ENCODE measurements at places on chromosomes 5 and 9.
A peak's percentile ranks its signal among the peaks of the same experiment; 100 is the strongest.

GRCh38 chr9:116749176-116749575 lies 62.1 kb downstream of the TRIM32 start:
- no peak for DNase-seq

- no peak for DNase-seq
Observed at GRCh38 chr9:137783521-137783920, 94.1 kb upstream of the CACNA1B start.

GRCh38 chr5:122156724-122157325 lies 27.5 kb downstream of the ZNF474 start:
- no peak for DNase-seq

DNA sequence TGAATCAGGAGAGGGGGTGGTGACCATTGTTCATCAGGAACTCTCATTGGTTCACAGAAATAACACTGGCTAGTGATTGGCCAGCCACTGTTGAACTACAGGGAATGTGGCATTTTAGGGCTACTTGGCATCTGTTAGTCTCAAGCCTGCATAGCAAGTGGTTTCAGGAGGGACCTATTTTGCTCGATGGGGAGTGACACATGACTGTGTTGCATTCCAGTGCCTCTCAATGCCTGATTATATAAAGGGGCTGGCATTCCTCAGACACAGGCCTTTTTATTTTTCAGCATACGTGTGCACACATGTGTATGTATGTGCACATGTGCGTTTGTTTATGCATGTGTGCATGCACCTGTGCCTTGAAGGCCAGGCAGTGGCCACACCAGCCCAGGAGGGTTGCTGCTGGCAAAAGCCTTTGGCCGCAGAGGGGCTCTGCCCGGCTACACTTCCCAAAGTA lies 23.2 kb downstream of the FGD3 start:
- no peak for DNase-seq

DNA sequence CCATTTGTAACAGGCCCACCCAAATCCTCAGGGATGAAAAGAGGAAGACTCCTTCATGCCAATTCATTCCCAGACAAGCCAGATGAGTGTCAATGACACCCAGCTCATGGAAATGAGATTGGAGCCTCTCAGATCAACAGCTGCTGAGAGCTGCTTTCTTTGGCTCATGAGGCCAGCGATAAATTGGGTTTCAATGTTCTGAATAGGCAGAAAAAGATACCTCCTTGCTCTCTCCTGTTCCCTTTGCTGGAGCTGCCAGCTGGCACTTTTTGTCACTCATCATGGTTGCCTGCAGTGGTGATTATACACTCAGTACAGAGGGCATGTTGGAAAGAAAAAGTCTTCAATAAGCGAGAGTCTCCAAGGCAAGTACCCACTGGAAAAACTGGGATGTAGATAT lies 47.1 kb downstream of the SH3RF2 start:
- DNase-seq: peak; percentile 12

GRCh38 chr9:99855467-99856176 lies 33.9 kb downstream of the NR4A3 start:
- no peak for DNase-seq

DNA sequence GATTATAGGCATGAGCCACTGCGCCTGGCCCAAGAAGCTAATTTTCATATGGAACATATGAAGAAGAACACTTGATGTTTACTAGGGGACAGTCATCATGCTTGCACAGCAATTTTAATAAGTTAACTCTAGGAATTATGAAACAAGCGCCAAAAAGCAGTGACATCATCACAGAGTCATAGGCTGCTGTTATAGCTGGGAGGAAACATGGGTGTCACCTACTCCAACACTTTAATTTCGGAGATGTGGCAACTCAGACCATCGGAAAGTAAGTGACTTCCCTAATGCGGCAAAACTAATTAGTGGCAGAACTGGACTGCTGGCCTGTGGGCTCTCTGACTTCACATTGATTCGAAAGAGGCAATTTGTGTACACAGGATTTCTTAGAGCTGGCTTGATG lies 38.1 kb upstream of the EQTN start:
- DNase-seq: no peak

DNA sequence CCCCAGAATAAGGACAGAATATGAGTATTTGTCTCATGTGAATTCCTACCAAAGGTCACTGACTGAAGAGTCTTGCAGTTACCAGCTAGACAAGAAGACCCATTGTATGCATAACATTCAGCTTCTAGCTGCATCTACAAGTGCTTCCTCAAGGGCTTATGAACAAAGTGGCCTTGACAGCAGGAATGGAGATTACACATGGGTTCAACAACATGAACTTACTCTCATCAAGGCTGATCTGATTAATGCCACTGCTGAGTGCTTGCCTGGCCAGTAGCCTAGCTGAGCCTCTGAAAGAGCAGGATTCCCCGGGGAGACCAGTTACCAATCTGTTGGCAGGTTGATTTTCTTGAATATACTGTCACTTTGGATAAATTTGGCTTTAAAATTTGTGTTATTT lies 76.7 kb upstream of the CHD1 start:
- no peak for DNase-seq

DNA sequence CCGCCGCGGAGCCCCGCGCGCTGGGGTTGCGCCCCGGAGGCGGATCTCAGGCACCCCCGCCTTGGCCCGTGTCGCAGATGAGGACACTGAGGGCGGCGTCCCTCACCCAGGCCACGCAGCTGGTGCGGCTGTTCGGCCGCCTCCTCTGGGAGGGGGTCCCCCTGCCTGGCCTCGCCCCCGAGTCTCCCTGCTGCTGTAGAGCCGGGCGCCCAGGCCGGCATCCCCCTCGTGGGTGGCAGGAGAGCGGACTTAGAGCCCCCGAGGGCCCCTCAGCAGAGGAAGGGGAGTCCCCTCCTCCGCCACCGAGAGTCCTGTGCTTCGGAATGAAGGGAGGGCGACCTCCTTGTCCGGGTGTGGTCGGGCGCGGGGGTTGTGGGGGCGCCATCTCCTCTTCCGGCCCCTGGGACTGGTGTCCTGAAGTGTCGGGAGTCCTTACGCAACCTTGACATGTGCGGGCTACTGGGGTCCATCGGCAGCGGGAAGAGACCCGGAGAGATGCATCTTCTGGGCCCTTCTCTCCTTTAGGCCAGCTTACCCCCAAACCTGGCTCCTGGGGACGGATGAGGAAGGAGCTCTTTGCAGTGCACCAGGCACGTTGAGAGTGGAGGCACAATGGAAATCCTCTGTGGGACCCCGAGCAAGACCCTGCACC lies 11.7 kb upstream of the EXOSC2 start:
- DNase-seq: no peak

- no peak for DNase-seq
Observed at GRCh38 chr5:61837788-61838187, 468.2 kb upstream of the KIF2A start.

DNA sequence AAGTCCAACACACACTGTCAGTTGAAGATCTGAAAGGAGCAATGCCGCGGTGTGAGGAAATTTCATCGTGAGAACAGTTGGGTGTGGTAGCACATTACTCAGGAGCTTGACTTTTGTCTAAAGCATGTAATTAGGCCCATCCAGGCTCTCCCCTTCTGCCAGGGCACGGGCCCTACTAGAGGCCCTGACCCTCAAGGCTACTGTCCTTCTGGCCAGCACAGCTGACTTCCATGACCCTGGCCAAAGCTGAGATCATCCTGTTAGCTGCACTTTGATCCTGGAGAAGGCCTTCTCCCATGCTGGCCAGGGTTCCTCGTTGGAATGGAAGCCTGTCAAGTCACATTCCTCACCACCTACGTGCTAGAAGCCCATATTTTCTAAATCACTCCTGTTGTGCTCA lies 77.8 kb upstream of the SLC1A3 start:
- DNase-seq: no peak

- DNase-seq: no peak
Observed at GRCh38 chr9:135320943-135321342, 158.6 kb upstream of the PPP1R26 start.

DNA sequence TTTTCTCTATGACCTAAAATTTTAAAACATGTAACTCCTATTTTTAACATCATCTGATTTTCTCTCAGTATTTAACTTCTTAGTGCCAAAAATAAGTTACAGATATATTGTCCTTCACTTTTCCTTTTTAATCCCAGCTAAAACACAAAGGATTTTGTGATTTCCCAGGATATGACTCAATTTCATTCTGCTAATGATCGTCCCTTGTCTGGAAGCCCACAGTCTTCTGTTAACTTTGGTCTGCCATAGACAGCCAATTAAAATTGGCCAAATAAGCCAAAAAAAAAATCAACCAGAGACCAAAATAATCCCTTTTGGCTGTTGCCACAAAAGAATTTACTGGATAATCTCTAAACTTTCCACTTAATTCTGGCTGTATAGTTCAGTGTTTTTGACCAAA lies 124.5 kb upstream of the FST start:
- no peak for DNase-seq

GRCh38 chr5:119313197-119313596 lies 42.6 kb upstream of the TNFAIP8 start:
- no peak for DNase-seq

GRCh38 chr5:173926359-173926758 lies 38.2 kb downstream of the CPEB4 start:
- no peak for DNase-seq

DNA sequence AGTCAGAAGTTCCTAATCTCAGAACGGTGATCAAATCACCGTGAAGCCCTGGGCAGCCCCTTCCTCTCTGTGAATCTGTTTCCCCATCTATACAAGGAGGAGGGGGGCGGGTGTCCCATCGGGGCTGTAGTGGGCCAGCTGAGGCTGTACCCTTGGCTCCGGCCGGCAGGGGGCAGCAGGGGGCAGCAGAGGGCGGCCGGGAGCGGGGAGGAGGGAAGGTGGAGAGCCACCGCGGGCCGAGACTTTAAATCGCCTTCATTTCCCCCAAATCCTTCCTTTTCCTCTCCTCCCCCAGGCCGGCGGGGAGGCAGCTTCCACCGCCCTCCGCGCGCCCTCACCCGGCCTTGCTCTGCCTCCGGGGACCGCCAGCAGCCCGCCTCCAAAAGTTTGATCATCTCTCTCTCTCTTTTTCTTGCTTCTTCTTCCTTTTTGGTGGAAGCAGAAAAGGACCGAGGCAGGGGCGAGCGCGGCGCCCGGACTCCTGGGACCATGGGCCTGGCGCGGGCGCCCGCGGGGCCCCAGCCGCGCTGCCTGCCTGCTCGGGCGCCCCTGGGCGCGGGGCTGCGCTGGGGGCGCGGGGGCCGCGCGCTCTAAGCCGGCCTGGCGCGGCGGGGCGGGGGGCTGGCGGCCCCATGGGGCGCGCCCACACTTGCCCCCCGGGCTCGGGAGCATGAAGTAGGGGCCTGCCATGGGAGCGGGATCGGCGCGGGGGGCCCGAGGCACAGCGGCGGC lies at the start of gene COL27A1:
Gene COL27A1 (plus strand): TSS at position 275 of the 732 bp plus-strand sequence. CDS start 414 bp downstream, at position 689.
- peak; percentile 72 for DNase-seq

GRCh38 chr5:157819502-157820115 lies 39.3 kb downstream of the CLINT1 start:
- DNase-seq: no peak

DNA sequence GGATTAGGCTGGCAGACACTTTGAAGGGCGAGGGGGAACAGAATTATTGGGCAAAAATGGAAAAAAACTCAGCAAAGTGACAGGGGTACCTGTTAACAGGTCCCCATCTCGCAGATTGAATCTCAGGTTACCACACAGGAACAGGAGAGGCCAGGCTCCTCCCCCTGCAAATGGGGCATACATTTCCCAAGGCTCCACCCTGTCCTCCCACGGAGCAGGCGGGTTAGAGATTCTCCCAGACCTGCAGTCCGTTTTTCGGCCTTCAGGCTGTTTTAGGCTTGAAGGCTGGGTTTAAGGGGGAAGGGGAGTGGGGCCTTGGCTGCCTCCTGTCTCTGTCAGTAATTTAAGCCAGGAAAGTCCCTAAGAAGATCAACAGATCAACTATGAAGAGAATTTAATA lies 42.7 kb downstream of the LRRC70 start:
- no peak for DNase-seq
